GM04504 (cell line): ENCODE measurements at places on chromosomes 1 and 21.

GRCh38 chr1:6440198-6441126 lies 15.9 kb downstream of the ESPN start:
- no peak for DNase-seq

- DNase-seq: no peak
These were observed 14.7 kb downstream of the TMEM81 start for GRCh38 chr1:205069371-205070125.

- no peak for DNase-seq
These were observed 655 bp upstream of the KIRREL1 start for GRCh38 chr1:157992833-157993146.

GRCh38 chr1:12596007-12596821 lies 21.8 kb downstream of the DHRS3 start:
- DNase-seq: peak; percentile 99

DNA sequence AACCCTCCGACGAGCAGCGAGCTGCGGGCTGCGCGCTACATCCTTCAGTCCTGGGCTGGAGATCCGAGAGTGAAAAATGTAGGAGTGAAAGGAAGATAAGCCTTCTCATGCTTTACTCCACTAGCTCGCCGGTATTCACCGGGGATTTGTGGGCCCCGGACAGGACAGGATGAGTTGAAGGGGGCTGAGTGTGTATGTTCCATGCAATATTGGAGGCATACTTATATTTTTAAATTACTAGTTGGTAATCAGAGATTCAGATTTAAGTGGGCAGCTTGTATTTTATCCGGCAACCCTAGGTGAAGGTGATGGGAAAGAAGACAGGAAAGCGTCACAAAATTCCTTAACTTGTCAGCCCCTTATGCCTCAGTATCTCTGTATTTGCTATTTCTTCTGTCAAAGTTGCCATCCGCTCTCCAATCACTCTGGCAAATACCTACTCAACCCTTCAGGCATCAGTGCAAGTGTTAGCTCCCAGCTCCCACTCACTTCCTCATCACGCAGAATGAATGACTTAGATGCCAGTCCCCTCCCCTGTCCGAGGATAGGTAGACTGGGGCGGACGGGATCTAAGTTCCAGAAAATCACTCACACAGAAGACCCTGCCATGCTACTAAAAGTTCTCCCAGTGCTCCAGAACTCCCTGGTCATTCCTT lies 503 bp upstream of the PIGM start:
- no peak for DNase-seq

GRCh38 chr21:37711836-37712568 lies 204.3 kb downstream of the KCNJ6 start:
- peak; percentile 39 for DNase-seq

- no peak for DNase-seq
These were observed 50.2 kb downstream of the KCNN3 start for GRCh38 chr1:154819628-154820590.

- DNase-seq: peak; percentile 58
These were observed 932 bp upstream of the FCRLA start for GRCh38 chr1:161706113-161706481.

- no peak for DNase-seq
These were observed 595 bp upstream of the ZNHIT6 start for GRCh38 chr1:85708829-85709227.

GRCh38 chr21:41378849-41379248 lies 17.0 kb downstream of the MX2 start:
- DNase-seq: no peak

- DNase-seq: no peak
These were observed 93.7 kb downstream of the TNNI3K start for GRCh38 chr1:74328851-74329250.
